Vein endothelial cell (primary cell): ENCODE measurements at places on chromosomes 5 and 9. TPM values are rescaled to one million over a fixed set of nuclear protein-coding genes. Genes with fewer than 3 reads are reported as not detected.

Gene SPINK7
- total RNA-seq = not detected in 2 replicates

Gene SLIT3
- 0.10 and 0.33 TPM in 2 replicates for total RNA-seq

Gene HTR1A
- not detected in 2 replicates for total RNA-seq

Gene CFAP90
- not detected in 2 replicates for total RNA-seq

Gene CDKN2B-AS1
- total RNA-seq = 4.2 TPM in 2 replicates

Gene SPDL1
- 25.2 and 37.2 TPM in 2 replicates for total RNA-seq

Gene ARL14EPL
- total RNA-seq = 0.33 and 0.67 TPM in 2 replicates

Gene LHX3
- not detected in 2 replicates for total RNA-seq

Gene GPR151
- total RNA-seq = not detected in 2 replicates

Gene MRRF
- total RNA-seq = 40.8 and 56.3 TPM in 2 replicates

Gene TRPM3
- total RNA-seq = under 0.01 and 0.48 TPM in 2 replicates
